Calu3 (cell line): ENCODE measurements at places on chromosomes 1 and 21. TPM values are rescaled to one million over a fixed set of nuclear protein-coding genes. Genes with fewer than 3 reads are reported as not detected.

Gene FCRLB
- total RNA-seq: 1.8 and 1.9 TPM in 2 replicates

- no peak for DNase-seq
Measured at GRCh38 chr1:117780687-117781475, 148.5 kb downstream of the GDAP2 start.

GRCh38 chr21:21373969-21374368 lies 375.8 kb downstream of the NCAM2 start:
- no peak for DNase-seq

DNA sequence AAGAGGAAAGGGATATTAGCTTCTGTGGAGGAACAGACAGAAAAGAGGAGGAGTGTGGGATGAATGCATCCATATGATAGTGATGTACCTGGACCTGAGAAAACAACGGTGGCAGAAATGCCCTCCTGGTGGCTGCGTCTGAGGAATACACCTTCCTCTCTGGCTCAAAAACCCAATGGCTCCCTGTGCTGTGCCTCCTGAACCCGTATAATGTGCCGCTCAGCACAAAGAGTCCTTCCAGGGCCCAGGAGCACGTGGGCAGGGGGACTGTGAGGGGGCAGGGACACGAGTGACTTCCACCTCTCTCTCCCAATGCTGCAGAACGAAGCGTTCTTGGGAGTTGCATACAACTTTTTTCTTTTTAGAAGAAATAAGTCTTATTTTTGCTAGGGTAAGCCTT lies 31.2 kb downstream of the IRF2BP2 start:
- no peak for DNase-seq

DNA sequence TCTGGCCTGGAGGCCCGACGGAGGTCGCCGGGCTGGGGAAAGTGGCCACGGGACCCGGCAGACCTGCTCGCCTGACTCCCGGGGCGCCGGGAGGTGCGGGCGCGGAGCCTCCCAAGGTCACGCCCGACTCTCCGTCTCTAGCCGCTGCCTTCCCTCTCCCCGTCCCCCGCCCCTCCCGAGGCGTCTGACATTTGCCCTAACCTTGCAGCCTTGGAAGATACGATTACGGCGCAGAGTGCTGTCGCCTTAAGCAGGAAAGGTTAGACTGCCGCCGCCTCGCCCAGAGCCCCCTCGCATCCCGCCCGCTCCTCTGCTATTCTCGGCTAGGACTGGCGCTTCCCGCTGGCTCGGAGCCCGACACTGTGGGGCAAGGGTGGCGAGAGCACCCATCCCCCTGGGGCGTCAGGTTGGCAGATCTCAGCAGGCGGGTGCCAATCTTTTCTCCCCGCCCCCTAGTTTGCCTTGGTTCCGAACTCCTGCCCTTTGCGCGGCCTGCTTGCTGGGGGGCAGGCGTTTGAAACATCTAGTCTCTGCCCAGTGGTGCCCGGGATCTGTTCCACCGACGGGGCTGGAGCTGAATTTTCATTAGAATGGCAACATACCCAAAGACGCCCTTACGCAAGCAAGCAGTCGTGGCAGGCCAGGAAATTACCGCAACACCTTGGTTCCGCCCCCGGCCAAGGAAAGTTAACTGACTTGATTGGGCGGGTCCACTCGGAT lies 835 bp downstream of the PGM1 start:
- DNase-seq: peak; percentile 80

Gene ADAMTS5
- total RNA-seq: not detected in 2 replicates

- DNase-seq: no peak
Measured at GRCh38 chr1:206897175-206897574, at the start of gene IL24. Gene IL24, plus strand, starts transcription at chr1:206897443. Its CDS starts 390 bp downstream, at chr1:206897833.

DNA sequence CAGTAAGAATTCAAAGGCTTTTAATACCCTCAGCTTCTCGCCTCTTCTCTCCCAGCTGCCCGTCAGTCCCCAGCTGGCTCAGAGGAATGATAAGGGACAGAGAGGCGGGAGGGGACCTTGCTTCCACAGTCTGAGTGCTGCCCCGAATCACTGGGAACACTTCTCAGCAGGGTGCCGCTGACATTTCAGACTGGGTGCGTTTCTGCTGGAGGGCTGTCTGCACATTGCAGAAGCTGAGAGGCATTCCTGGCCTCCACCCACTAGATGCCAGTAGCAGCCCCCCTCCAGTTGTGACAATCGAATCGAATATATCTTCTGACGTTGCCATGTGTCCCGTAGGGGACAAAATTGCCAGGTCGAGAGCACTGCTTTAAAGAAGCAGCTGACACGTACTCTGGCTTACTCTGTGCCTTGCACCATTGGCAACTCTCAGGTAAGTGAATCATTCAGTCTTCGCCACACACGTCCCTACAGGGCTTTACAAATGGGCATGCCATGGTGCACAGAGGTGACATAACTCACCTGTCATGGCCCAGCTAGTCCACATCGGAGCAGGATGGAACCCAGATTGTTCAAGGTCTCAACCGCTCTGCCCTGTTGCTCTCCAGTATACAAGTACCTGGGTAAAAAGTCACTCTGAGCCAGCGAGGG lies 23.9 kb downstream of the CTNNBIP1 start:
- no peak for DNase-seq

Gene HCRTR1
- total RNA-seq: not detected in 2 replicates

Gene MSH4
- 0.54 and 0.83 TPM in 2 replicates for total RNA-seq

GRCh38 chr1:201535046-201535918 lies 3.6 kb upstream of the NAV1 start:
- DNase-seq: no peak

Gene ALDH4A1
- 10.1 and 10.7 TPM in 2 replicates for total RNA-seq

- DNase-seq: no peak
Measured at GRCh38 chr1:63135174-63135512, 187.2 kb upstream of the FOXD3 start.

- DNase-seq: no peak
Measured at GRCh38 chr1:61157468-61157987, 75.2 kb downstream of the NFIA start.

Gene SEC16B
- 4.2 and 6.2 TPM in 2 replicates for total RNA-seq

DNA sequence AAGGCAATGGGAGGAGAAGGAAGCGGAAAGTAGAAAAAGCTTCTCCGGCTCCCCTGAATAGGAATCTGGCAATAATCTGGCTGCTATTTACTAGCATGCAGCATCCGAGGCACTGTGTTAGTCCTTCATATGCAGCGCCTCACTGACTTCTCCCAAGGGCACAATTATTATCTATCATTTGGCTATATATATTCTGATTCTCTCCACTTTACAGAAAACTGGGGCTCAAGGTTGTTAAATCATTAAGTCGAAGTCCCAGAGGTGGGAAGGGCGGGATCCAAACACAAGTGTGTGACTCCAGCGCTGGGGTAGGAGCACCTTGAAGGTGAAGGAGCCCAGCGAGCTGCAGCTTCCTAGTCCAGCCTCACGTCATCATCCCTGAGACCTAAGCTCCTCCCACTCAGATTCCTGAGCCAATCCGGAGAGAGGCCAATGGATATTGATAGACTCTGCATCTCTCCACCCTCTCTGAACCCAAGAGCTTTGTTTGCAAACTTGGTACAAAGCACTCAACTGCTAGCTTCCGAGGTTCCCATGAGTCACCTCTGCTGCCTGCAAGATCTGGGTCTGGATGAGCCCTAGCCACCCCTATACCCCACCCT lies 16.6 kb upstream of the EYA3 start:
- DNase-seq: peak; percentile 70

- peak; percentile 78 for DNase-seq
Measured at GRCh38 chr1:115641762-115642167, at the start of gene VANGL1. Gene VANGL1, plus strand, starts transcription at chr1:115641970. Its CDS starts 9,444 bp downstream, at chr1:115651414.

DNA sequence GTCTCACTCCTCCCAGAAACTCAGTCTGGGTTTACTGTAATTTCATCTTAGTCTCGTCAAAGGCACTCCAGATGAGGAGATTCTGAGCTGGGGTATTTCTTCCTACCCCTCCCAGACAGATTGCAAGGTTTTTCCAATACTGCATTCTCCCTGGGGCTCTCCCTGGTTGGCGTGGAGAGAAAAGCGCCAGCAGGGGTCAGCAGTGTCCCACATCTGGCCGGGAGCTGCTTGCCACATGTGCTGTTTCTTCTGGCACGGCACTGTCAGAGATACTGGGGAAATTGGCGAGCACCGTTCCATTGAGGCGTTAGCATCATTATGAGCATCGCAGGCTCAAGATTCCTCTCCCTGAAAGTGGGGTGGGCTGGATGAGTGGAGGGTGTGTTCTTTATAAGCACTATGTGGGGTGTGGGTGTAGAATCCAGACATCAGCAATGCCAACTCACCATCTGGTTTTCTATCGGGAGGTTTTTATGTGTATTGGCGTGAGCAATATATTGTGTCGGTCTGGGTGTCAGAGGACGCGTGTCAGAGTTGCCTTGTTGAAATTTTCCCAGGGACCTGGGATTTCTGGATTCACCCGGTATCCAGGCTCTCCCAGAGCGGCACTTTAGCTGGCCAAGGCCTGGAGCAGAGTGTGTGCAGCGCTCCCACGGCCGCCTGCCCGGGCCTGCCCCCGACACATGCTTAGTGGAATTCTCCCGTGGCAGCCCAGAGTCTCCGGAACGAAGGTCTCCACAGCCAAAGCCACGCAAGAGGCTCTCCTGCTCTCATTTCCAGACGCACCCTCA lies 8.0 kb upstream of the NAV1 start:
- peak; percentile 87 for DNase-seq

- no peak for DNase-seq
Measured at GRCh38 chr21:15560383-15561056, 169.3 kb upstream of the USP25 start.

Gene CNKSR1
- total RNA-seq: 28.1 and 30.6 TPM in 2 replicates

GRCh38 chr1:187759825-187760333 lies 931.1 kb downstream of the PLA2G4A start:
- no peak for DNase-seq

Gene FMO1
- total RNA-seq: not detected in 2 replicates

Gene ANKRD34A
- total RNA-seq: 0.19 and 0.27 TPM in 2 replicates

DNA sequence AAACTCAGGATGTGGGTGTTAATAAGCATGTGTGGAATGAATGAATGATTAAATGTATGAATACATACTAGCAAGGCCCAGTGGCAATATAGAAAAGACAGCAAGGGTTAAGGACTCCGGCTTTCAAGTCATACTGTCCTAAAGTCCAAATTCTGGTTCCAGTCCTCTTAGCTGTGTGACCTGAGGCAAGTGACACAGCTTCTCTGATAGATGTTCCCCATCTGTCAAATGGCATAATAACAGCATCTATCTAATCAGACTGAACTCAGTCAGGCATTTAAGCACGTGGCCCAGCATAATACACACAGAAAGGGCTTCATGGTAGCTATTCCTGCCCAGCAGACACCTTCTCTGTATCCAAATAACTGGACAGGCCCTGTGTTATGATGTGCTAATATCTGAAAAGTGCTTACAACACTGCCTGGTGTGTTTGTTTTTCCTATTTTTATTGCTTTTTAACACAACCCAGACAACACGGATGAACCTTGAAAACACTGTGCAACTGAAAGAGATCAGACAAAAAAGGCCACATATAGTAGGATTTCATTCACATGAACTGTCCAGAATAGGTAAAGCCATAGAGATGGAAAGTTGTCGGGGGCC lies 12.4 kb downstream of the ASAP3 start:
- DNase-seq: no peak

Gene CTH
- total RNA-seq: 15.5 and 15.9 TPM in 2 replicates

- no peak for DNase-seq
Measured at GRCh38 chr1:107919953-107920352, 45.0 kb downstream of the VAV3 start.

DNA sequence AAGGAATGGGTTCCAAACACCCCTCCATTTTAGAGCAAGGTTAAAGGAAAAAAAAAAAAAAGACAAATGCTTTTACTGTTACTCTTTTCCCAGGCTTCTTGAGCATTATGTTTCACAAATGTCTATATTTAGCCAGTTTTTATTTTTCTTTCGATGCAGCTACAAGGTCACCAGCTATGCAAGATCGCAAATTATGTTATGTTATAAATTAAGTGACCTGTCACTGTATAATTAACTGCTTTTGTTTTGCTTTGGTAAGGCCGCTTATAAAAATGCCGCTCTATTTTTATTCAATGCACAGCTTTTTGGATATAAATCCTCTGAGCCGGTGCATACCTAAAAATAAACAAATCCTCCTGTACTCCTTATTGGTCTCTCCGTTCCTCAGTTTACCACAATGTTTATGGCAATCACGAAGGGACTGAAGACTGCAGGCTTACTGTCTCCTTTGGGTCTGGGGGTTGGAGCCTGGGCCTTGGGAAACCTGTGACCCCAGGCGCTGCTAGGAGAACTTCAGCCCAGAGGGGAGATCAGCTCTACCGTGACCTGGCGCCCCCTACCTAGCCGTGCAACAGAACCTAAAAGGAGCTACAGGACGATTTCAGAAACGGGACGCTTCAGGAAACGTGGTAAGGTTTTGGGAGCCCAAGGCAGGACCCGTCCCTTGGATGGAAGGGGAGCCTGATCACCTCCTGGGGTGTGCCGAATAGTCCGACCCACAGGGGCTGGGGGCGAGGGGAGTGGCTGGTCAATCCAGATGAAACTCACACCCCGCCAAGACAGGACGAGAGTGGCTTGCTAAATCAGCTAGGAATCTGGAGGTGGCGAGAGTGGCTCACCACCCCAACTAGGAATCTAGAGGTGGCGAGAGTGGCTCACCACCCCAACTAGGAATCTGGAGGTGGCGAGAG lies 101.2 kb upstream of the CD55 start:
- DNase-seq: no peak

DNA sequence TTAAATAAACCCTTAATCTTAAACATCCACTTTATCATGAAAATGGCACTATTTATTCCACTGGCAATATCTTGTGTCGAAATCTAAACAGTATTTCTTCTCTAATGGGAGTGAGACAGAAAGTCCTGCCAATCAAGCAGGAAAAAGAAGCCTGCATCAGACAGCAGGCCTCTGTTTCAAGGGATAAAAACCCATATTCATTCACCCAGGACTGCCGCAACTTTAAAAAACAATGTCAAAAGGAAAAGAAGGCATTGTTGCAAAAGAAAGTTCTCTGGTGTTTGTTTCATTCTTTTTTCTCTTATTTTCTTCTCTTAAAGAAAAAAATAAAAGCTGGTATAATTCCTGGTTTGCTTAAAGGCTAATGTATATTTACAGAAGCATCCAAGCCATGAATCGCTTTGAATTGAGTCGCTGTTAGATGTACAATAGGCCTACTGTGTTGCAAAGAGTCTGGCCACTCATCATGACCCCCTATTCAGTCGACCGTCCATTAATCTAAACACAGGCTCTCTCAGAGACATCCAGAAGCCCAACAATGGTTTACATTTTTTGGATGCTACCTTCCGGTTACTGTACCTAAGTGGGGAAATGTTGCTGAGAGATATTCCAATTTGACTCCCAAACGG lies 48.7 kb upstream of the ZC3H11B start:
- no peak for DNase-seq

GRCh38 chr1:186295980-186296379 lies 79.1 kb downstream of the TPR start:
- DNase-seq: no peak
